Esophagus mucosa (tissue), 1 donor: ENCODE measurements at places on chromosomes 11 and 22.
A peak's percentile ranks its signal among the peaks of the same experiment; 100 is the strongest.

DNA sequence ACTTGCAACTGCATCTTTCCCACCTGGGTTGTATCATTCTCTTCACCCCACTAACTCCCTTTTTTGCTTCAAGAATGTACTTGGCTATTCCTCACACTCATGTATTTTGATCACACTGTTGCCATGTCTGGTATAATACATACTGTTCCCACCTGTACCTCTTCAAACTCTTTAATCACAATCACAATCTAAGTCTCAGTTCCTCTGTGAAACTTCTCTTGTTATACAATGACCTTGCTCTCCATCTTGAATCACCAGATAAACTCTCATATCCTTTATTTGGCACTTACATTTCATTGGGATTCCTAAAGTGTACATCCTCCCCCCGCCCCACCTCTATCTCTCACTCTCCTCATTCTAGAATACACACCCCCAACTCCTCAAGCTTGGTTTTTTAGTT lies 516.0 kb upstream of the CHORDC1 start:
- no peak for ATAC-seq

DNA sequence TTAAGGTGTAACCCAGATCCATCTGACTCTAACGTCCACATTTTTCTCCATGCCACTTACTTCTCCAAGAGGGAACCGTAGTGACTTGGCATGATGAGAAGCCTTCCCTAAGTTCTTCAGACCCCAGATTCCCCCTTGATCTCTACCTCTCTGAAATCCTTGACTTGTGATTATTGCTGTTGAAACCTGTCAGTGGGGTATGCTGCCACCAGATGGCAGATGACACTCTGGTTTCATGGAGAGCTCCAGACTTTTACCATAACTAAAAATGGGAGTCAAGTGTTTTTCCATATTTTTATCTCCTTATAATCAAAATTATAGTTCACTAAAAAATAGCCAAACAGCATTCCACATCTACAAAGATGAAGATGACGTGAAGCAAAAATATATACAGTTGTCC lies 504.2 kb downstream of the SOX6 start:
- no peak for ATAC-seq

- no peak for ATAC-seq
These were observed 31.6 kb upstream of the ME3 start for GRCh38 chr11:86703987-86704386.

DNA sequence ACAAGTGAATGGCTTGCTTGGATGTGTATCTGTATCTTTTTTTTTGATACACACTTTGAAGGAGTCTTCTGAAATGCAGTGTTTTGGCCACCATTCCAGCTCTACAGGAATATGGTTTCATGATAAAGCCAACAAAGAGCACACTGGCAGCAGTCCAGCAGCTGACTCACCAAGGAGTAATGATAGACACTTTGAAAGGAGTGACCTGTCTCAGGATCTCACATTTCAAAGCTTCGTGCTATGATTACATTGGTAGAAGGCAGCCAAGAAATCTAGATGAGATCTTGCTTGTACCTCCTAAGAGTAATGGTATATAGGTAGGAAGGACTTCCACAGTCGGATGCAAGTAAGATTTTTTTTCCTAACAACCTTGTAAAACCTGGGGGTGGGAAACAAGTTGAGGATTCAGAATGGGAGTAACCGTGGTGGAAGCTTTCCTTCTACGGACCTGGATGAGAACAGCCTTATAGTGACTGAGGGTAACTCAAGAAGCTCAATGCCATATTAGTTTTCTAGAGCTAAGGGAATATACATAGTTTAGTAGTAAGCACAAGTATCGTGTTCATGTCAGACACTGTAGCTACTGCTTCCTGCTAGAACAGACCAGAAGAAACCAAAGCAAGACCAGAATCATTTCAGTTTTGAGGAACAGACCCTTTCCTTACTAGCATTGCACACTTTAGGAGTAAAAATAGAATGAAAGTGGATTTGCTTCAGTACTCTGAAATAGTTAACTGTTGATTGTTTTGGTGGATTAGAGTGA lies 25.0 kb downstream of the MTMR3 start:
- peak; percentile 96 for ATAC-seq

DNA sequence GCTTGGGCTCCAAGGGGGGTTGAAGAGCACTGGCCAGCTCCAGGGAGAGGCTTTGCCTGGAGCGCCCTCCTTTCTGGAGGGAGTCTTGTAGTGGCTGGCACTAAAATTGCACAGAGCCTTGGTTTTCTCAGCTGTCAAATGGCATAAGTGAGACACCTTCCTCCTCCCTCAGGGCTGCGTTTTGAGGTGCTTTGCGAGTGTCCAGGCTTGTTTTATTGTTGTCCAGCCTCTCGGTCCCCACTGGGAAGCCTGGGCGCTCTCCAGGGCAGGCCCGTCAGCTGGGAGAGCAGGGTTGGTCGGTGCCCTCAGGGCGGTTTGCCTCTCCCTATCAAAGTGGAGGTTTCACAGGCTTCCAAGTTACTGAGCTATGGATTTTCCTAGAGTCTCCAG lies 149.3 kb upstream of the B3GAT1 start:
- no peak for ATAC-seq

GRCh38 chr11:71459076-71459766 lies 6.2 kb downstream of the NADSYN1 start:
- ATAC-seq = peak; percentile 13

- ATAC-seq = peak; percentile 64
These were observed 84.1 kb downstream of the NXPE2 start for GRCh38 chr11:114762408-114762807.

DNA sequence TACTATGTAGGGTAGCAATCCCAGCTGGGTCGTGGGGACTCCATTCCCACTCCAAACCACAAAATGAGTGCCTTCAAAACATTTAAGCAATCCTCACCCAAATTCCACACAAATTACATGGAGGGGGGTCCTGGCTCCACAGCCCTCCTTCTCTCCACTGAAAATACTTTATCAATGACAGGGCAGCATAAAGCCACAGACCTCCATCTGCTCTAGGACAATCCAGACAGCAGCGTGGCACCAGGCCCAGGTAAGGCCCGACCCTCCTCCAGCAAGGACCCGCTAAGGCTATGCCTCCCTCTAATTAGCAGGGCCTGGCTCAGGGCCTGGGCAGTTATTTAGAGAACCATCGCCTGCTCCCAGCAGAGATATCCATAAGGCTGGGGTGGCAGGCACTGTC lies at the start of gene PANX3:
PANX3 (plus strand) TSS at position 365 of the 400 bp plus-strand sequence. CDS start 129 bp downstream, outside the sequence.
- ATAC-seq = peak; percentile 25

DNA sequence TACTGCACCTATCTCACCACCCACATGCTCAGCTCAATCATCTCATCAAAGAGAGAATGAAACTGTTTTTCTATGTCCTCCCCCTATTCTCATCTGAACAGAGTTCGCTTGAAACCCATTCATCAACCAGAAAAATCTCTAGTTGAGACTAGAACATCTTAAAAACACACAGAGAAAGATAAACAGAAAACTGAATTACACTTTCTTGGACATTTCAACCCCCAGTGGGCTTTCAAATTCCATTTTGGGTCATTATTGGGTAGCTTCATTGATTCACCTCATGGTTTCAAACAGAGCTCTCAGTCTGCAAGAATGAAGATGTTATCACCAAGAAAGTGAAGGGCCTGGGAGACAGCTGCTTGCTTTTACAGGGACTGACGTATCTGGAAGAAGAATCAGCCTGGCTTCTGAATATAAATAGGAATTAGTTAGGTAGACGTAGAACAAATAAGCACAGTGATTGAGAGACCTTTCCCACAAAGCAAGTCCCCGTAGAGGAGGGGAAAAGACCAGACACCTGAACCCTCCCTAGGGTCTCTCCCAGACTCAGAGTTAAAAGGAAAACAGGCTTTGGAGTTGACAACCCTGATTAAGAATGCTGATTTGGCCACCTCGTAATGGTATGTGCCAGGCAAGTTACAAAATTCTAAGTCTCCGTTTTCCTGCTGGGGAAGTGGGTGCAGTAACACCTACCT lies 155.7 kb downstream of the BBOX1 start:
- ATAC-seq = no peak

- no peak for ATAC-seq
These were observed 6.8 kb upstream of the ANKRD13D start for GRCh38 chr11:67282155-67282875.

DNA sequence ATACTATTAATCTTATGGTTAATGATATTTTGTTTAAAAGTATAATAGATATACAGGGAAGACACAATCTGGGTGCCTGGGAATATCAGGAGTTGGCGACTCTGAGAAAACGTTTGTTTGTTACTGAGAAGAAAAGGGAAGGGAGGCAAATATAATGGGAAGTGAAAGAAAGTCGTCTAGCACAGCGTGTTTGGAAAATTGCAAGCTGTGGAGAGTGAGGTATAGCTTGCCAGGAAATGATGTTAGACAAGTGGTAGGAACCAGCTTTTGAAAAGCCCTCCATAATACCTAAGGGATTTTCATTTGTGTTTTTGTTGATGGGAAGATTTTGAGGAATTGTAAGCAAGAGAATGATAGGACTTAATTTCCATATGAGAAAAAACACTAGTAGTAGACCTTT lies 322.2 kb downstream of the LUZP2 start:
- no peak for ATAC-seq

GRCh38 chr11:123330071-123330470 lies 100.0 kb upstream of the GRAMD1B start:
- ATAC-seq = no peak

- ATAC-seq = no peak
These were observed 15.8 kb upstream of the CCDC188 start for GRCh38 chr22:20166703-20167102.

- peak; percentile 14 for ATAC-seq
These were observed 5.7 kb upstream of the CDC42EP2 start for GRCh38 chr11:65309006-65309405.

GRCh38 chr11:119298726-119299125 lies 18.2 kb downstream of the MCAM start:
- no peak for ATAC-seq

DNA sequence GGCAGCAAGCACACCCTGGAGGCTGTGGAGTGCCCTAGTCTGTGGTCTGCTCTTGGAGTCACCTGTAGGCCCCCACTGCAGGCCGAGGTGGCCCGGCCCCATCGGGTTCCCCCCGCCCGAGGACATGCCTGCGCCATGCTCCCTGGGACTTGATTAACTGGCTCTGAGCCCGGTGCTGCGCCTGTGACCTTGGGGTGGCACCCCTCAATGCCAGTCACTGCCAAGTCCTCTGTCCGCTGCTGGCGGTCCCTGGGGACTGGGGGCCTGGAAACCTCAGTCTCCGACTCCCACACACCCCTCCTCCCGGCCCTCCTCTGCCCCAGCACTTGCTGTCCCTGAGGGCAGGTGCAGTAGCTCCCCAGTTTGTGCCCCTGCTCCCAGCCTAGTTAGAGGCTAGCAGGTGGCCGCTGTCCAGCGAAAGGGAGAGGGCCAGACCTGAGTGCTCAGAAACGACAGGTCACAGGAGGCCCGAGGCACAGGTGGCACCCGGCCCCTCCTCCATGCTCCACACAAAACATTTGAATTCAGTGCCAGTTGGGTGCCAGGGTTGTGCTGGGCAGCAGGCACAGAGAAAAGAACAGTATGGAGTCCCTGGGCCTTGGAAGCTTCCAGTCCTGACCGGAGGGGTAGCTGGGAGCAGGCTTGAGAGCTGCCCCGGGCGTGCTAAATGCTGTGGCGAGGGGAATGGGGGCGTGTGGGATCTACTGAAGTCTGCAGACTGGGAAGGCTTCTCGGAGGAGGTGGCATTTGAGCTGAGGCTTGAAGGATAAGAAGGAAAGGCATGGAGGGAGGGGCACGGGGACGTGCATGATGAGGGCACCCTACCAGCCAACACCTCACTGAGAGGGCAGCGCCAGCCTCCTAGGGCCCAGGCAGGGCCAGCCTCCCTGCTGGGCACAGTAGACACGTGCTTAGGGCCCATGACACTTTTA lies 16.4 kb upstream of the FLRT1 start:
- ATAC-seq = no peak

- ATAC-seq = no peak
These were observed 1207.2 kb downstream of the LRRC4C start for GRCh38 chr11:40252236-40252635.

DNA sequence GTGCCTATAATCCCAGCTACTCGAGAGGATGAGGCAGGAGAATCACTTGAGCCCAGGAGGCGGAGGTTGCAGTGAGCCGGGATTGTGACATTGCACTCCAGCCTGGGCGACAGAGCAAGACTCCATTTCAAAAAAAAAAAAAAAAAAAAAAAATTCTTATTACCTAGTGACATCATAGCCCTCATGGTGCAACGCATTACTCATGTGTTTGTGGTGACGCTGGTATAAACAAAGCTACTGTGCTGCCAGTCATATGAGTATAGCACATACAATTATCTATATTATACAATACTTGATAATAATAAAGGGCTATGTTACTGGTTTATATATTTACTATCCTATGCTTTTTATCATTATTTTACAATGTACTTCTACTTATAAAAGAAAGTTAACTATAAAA lies 41.2 kb downstream of the OR2AT4 start:
- no peak for ATAC-seq

DNA sequence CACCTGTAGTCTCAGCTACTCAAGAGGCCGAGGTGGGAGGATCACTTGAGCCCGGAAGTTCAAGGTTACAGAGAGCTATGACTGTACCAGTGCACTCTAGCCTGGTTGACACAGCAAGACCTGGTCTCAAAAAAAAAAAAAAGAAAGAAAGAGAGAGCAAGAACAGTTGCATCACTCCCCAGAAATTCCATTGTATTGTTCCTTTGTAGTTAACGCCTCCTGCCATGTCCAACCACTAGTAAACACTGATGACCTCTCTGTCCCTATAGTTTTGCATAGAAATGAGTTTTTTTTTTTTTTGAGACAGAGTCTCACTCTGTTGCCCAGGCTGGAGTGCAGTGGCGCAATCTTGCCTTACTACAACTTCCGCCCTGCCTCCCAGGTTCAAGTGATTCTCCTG lies 10.8 kb downstream of the PATL1 start:
- ATAC-seq = no peak

- peak; percentile 67 for ATAC-seq
These were observed 519 bp upstream of the ART5 start for GRCh38 chr11:3642071-3642951.

DNA sequence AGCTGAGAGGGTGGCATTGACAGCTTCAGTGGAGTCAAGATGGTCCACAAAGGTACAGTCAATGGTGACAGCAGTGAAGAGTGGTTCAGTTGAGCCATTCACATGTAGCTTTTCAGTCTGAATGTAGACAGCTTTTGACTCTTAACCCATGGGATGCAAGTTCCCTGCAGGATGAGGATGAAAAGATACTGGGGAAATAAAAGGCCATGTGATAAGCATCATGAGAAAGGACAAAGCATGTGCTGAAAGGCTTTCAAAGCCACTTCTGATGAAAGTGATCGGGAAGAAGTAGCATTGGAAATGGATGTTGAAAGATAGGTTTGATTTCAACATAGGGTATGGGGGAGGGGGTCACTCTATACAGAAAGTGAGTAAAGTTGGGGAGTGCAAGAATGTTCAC lies 182.9 kb downstream of the ETS1 start:
- no peak for ATAC-seq

GRCh38 chr11:119130662-119131061 lies 9.3 kb downstream of the HINFP start:
- no peak for ATAC-seq
